ENCODE measurements at places on chromosomes 16 and 17.
A peak's percentile ranks its signal among the peaks of the same experiment; 100 is the strongest.

DNA sequence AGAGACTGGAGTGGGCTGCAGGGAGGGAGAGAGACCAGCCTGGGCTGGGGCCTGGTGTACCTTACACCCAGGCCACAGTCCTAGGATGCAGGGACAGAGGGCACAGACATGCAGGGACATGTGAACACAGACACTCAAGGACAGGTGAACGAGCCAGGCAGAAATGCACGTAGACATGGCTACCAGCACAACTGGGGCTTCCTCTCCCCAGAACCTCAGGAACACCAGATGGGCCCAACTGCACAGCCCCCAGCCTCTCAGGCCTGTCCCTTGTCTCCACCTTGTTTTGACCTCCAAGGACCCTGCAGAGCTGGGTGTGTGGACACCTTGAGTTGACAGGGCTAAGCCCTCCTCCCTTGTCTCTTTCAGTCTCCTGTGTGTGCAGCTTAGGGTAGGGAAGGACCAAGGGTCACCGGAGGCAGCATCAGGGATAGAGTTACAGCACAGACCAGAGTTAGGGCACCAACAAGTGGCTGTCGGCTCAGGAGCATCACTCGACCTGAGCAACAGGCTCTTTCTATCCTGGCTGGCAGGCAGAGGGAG, 9.2 kb downstream of the SEZ6 start:
- DNase-seq: no peak

DNA sequence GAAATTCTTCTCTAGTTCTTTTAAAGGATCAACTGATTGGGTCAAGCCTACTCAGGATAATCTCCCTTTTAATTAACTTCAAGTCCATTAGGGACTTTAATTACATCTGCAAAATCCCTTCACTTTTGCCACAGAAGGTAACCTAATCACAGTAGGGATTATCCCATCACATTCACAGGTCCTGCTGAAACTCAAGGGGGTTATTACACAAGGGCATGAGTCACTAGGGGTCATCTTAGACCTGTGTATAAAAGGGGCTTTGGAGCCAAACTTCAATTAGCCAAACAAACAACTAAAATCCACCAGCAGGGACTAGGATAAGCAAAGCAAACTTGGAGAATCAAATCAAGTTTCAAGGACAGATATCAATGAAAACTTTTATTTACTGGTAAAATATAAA, 19.4 kb downstream of the CIAPIN1 start:
- no peak for DNase-seq

DNA sequence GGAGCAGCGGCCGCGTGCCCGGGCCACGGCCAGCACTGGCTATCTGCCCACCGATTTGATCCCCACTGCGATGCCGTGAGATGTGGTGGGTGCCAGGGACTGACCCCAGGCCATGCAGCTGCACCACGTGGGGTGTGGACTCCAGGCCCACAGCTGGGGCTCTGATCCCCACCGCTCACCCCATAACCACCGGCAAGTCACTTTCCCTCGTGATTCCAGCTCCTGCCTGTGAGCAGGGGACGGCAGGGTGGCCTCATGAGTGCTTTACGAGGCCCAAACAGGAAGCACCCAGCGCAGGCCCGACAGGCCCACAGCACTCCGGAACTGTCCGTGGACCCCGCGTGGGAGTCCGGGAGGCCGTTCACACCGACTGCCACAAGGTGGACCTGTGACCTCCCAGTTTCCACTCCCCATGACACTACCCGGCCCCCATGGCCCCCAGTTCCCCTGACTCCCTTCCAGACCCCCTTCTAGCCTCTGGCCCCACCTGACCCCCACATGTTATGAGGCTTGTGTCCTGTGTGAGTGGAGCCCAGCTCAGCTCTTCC, 616 bp downstream of the PTX4 start:
- DNase-seq: no peak

DNA sequence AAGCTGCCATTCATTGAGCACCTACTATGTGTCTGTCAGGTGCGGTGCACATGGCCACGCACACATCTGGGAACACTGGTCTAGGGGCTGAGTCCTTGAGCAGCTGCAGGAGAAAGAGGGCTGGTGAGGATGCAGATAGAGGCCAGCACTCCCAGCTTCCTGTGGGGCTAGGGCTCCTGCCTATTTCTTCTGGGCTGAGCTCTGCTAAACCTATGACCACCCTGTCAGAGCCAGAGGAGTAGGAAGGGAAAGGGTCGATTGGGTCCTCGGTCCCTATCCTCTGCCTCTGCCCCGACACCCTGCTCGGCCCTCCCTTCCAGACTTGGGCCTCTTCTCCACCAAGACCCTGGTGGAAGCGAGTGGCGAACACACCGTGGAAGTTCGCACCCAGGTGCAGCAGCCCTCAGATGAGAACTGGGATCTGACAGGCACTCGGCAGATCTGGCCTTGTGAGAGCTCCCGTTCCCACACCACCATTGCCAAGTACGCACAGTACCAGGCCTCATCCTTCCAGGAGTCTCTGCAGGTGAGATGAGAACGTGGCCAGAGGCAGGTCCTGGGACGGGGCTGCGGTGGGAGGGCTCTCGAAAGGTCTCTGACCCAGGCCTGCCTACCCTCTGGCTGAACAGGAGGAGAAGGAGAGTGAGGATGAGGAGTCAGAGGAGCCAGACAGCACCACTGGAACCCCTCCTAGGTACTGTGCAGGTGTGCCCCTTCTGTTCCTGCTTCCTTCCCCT, 4.0 kb upstream of the TMEM88 start:
- DNase-seq: no peak

DNA sequence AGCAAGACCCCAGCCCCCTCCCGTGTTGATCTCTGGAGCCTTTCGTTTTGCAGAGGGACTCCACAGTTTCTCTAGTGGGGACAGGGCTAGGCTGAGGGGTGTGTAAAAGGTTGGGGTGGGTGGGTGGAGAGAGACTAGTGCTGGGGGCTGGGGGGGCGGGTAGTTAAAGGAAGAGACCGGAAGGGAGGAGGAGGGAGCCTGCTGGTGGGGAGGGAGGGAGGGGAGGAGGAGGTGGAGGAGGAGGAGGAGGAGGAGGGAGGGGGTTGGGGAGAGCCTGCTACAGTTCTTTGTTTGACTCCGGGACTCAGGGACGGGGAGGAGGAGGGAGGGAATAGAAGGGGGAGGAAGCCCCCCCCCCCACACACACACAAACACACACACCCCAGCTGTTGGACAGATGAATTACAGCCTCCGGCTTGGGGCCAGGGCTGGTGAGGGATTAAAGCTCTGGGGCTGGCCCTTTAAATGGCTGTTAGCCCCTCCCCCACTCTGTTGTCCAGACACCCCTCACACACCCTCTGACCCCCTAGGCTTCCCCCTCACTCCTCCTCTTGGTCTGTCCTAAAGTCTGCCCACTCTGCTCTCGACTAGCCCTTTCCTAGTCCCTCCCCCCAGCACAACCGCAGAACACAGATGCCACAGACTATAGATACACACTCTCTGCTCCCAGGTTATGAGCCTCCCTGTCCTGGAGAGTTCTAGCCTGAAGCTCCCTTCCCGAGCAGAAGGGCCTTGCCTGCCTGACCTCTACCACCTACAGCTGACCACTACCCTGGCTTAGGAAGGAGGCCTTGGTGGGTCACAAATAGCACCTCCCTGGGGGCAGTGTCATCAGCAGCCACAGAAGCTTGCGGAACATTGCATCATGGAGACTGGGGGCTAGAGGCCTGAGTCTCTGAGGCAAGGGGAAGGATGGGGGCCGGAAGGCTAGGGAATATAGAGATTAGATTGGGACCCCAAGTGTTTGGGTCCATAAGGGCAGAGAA, 4.4 kb downstream of the KDM6B start:
- peak; percentile 90 for DNase-seq

GRCh38 chr16:47780213-47780875, 319.2 kb downstream of the PHKB start:
- peak; percentile 8 for DNase-seq

DNA sequence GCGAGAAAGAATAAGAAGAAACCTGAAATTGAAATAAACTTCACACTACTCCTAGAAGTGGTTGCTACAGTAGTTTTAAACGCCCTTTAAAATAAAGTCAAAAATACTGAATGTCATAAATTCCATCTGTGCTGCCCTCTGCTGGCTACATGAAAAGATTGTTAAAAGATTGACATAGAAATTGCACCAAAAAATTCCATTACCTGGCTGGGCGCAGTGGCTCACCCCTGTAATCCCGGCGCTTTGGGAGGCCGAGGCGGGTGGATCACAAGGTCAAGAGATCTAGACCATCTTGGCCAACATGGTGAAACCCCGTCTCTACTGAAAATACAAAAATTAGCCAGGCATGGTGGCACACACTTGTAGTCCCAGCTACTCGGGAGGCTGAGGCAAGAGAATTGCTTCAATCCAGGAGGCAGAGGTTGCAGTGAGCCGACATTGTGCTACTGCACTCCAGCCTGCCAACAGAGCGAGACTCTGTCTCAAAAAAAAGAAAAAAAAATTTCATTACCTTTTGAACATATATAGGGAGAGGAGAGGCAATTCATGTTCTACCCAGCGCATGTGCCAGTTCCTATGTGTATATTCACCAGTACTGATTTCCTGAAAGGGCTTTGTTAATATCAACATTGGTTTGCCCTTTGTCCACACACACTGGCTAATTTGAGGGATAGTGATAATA, 36.5 kb downstream of the CYTH1 start:
- DNase-seq: peak; percentile 39

DNA sequence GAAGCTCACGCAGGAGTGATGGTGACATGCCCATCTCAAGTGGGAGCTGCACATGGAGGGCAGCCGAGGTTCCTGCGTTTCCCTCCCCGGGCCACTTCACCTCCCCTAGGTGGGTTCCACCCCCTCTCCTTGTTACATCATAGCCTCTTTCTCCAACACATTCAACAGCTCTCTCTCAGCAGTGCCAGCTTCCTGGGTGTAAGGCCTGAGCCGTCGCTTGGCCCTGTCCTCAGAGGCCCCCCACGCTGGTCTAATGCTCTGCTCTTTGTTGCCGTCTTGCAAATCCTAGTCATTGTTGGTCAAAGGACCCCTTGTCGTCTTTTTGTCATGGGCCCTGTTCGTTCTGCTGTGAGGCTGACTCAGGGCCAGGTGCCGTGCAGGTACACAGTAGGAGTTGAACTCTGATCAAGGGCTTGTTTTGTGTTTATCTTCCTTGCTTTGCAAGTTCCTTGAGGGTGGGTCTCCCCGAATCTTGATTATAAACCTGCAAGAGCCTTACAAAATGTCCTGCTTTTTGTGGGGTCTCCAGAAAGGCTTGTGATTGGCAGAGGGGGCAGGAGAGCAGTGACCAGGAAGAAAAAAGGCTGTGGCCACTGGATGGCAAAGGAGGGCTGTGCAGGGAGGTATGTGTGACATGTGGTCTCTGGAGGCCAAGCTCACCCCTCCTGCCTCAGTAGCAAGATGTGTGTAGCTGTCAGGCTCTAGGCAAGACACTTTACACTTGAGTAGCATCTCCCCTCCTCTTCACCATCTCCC, 136.6 kb downstream of the CCDC182 start:
- DNase-seq: no peak

DNA sequence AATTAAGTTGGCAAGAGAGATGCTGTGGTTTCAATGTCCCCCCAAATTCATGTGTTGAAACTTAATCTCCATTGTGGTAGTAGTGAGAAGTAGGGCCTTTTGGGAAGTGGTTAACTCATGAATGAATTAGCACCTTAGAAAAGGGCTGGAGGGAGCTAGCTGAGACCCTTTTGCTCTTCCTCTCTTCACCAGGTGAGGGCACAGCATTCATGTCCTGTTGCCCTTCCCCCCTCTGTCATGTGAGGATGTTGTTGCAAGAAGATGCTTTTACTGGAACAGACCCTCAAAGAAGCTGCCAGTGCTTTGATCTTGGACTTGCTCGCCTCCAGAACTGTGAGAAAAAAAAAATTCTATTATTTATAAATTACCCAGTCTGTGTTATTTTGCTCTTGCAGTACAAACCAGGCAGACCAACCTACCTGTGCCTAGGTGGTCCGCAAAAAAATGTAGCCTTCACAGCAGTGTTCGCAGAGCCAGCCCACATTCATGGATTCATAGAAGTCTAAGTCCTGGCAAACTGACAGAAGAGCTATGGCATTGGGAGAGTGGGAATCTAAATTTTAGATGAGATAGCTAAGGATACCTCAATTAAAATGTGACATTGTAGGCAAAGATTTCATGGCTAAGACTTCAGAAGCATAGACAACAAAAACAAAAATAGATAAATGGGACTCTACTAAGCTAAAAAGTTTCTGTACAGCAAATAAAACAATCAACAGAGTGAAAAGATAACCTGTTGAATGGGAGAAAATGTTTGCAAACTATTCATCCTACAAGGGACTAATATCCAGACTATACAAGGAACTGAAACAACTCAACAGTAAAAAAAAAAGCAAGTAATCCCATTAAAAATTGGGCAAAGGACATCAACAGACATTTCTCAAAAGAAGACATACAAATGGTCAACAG, 32.0 kb upstream of the ABCA5 start:
- no peak for DNase-seq

Data from fibroblast of skin of abdomen (primary cell).